Gastrocnemius medialis (tissue), 4 donors: ENCODE measurements at places on chromosomes 4 and X. TPM values are rescaled to one million over a fixed set of nuclear protein-coding genes. Genes with fewer than 3 reads are reported as not detected.

DNA sequence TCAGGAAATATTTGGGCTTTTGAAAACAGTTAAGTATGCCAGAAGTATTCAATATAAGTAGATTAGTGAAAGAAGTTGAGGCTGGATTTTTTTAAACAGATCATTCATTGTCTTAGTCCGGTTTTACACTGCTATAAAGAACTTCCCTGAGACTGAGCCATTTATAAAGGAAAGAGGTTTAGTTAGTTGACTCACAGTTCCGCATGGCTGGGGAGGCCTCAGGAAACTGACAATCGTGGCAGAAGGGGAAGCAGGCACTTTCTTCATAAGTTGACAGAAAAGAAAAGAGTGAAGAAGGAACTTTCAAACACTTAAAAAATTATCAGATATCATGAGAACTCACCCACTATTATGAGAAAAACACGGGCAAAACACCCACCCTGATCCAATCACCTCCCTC lies 31.1 kb upstream of the CYLC1 start:
- DNase-seq, result no peak

DNA sequence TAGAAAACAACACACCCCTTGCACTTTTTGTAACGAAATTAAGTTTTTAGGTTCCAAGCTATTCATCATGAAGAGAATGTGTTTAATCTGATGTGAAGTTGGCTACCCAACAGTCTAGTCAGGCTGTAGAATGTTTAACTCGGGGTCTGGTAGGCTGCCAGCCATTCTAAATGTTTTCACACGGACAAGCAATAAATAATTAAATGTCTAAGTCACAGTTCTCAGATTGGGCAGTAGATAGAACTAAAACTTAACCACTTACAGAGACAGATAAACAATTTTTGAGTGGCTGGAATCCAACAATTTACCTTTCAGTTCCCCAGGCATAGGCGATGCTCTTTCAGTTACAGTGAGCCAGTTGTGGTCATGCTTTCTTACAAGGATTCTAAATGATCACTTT lies 66.5 kb downstream of the CHIC2 start:
- DNase-seq, result no peak

DNA sequence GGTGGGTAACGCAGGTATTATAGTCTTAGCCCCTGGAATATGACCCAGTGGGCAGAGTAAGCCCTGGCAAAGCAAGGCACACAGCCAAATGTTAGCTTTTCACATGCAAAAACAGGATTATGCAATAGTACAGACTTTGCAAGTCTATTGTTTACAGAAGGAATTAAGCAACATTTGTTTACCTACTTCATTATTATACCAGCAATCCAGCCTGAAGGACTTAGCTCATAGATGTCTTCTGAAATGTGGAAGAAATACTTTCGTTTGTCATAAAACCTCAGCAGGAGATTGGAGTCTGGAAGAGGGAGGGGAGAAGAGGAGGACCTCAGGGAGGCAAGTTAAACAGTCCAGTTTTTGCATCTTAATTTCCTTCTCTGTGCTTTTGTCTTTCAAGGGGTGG lies 226.7 kb upstream of the CENPE start:
- DNase-seq, result no peak

DNA sequence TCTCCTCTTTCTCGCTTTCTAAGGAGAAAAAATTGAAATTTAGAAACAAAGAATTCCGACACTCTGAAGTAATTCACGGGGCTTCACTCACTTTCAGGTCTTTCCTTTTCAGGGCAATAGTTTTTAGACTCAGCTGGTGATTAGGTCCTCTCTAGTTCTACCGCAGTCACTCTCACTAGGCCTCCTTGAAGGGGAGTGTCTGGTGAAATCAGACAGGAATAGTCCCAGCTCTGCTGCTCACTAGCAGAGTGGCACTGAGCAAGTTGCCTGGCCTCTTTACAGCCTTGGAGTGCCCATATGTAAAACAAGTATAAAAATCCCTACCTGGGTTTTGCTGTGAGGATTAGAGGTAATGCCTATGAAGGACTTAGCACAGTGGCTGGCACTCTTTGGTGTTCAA lies 64.1 kb downstream of the NEUROG2 start:
- DNase-seq, result no peak

GRCh38 chr4:121938282-121939092 lies 13.4 kb downstream of the TRPC3 start:
- no peak for DNase-seq

- peak; percentile 14 for DNase-seq
These were observed 608 bp downstream of the TAF1 start for GRCh38 chrX:71366674-71367256.

DNA sequence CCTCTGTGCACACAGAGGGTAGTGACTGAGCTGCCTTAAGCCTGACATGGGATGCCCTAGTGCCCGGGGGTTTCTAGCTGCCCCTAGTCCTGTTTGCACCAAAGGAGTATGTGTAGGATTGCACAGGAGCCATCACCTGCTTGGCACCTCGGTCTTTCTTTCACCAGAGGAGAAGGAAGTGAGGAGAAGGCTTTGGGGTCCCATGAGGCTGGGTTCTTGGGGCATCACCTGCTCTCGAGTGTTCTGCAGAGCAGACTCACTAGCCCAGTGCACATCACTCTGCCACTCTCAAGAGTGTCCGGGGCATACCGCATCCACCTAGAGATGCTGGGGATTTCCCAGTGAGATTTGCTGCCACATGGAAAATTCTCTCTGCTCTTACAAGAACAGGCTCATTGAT lies 40.5 kb upstream of the GPR78 start:
- DNase-seq, result no peak

DNA sequence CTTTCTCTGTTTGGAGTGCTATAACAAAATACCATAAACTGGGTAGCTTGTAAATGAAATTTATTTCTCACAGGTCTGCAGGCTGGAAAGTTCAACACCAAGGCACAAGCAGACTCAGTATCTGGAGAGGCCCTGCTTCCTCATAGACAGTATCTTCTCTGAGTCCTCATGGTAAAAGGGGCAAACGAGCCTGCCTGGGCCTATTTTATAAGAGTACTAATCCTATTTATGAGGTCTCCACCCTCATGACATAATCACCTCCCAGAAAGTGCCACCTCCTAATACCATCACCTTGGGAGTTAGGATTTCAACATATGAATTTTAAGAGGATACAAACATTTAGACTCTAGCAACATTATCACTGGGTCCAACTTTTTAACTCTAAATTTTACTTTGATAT lies 200.3 kb downstream of the STPG2 start:
- no peak for DNase-seq

GRCh38 chr4:168908851-168909273 lies 101.2 kb downstream of the CBR4 start:
- DNase-seq, result no peak

DNA sequence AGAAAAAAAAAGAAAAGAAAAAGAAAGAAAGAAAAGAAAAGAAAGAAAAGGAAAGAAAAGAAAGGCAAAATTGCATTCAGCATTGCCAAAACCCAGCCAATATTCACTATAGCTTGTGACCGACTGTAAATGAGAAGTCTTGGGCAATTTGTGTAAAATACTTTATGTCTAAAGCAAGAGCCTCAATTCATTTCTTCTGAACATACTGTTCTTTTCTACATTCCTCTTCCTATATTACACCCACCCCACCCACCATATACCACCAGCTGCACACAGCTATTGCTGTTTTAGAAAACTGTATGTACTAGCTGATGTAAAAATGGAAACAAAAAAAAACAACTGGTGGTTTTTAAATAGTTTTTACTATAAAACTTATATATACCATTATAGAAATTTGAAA lies 156.9 kb upstream of the TTC29 start:
- no peak for DNase-seq

- DNase-seq, result no peak
These were observed 175.6 kb upstream of the RBPJ start for GRCh38 chr4:26145212-26145611.

GRCh38 chrX:125293850-125294780 lies 25.6 kb upstream of the TEX13C start:
- no peak for DNase-seq

GRCh38 chr4:1412376-1413203 lies 6.3 kb upstream of the NKX1-1 start:
- no peak for DNase-seq

- DNase-seq, result no peak
These were observed 212.6 kb upstream of the JADE1 start for GRCh38 chr4:128596853-128597252.

DNA sequence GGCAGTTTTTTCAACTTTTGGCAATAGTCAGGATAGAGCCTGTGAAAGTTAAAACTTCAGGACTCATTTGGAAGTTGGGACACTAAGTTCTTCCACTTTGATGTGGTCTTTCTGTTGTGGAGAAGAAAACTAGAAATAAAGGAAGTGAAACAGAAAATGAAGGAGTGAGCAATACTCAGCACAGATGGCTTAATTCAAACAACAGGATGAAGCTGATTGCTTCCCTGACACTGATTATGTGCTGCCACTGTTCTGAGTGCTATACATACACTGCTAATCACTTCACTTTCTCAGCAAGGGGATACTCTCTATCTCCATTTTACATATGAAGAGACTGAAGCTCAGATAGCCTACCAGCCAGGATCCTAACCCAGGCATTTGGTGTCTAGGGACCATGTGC lies 235.1 kb upstream of the CPEB2 start:
- no peak for DNase-seq

DNA sequence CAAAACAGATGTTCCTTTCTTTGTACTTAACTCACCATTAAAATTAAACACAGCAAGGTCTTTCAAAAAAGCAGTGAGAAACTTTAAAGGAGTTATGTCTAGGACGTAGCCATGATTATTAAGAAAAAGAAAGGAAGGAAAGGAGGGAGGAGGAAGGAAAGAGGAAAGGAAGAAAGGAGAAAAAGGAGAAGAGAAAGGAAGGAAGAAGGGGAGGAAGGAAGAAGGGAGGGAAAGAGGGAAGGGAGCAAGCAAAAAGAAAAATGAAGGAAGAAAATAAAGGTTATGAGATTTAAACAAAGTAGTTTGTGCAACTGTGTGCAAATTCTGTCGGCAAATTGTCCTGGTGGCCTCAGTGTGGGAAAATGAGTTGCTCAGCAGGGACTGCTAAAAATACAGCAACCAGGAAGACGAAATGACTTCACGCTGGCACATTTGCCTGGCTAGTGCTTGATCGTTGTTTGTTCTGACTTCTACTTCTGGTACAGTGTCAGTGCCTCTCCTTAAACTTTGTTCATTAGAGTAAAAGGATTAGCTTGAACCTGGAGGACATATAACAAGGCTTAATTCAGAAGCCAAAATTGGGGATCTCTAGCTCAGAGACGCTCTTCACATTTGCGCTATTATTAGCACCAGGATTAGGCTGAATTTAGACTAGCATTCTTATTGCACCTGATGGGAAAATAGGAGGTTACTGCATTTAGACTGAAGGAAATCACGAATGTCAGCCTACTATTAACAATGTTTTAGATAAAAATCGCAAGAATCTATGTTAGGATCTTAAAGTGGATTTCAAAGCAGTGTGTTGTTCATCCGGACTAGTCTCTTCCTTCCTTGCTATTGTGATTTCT lies 81.2 kb downstream of the DCK start:
- DNase-seq, result no peak

DNA sequence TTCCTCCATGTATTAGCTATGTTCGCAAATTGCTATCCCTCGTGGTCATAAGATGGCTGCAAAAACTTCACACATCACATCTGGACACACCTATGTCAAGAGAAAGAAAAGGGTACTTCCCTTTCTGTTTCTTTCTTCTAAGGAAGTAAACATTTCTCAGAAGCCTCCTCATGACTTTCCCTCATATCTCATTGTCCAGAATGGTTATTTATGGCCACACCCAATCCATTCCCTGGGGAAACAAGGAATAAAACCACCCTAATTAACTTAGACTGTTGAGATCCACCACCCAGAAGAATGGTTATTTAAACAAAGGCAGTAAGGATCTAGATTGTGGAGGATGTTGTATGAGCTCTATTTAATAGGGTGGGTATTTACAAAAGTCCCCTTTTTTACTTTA lies 160.8 kb upstream of the LNX1 start:
- DNase-seq, result no peak

DNA sequence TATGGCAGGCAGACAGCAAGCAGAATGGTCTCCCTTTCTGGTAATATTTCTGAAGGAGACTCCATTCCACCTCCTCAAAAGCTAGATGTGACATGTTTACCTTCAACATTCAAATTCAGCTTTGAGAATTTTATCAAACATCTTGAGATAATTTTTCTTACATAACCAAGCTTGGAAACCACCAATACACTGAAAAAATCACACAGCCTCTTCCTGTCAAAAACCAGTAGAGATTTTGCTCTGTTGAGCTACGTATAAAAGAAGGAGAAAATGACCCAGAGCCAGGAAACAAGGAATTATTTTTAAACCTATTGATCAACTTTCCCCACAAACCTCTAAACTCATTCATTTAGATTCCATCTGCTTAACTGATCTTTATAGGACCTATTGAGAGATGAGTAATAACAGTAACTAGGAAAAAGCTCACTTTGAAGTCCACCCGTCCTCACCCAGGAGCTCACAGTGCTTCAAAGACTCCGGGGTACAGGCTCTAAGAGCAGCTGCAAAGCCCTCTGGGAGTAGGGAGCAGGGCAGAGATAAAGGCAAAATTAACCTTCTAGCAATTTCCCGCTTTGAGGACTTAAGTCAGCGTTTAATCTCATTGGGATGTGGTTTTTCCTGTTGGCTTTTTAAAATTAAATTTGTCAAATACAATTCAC lies 318.2 kb upstream of the RASGEF1B start:
- DNase-seq, result no peak

GRCh38 chr4:122508083-122508482 lies 51.6 kb upstream of the IL2 start:
- no peak for DNase-seq

- no peak for DNase-seq
These were observed 28.2 kb downstream of the ARSJ start for GRCh38 chr4:113951263-113951662.

- DNase-seq, result no peak
These were observed 136.6 kb downstream of the FBXW7 start for GRCh38 chr4:152399246-152399645.

DNA sequence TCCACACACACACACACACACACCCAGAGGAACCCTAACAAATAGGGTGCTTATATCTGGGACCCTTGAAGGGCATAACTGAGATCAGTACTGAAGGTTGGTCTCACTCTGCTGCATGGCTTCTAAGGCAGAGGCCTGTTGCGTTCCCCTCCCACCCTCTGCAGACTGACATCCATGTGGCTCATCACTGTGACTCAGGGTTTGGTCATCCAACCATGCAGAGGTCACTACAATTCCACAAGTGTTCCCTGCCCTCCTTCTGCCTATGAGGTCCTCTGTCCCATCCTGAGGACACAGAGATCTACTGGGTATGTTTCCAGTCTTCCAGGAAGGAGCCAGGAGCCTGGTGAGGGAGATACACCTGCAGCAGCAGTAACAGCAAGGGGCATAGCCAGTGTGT lies 55.8 kb downstream of the XAGE2 start:
- no peak for DNase-seq

Gene SUV39H1
- total RNA-seq, result 6.1 TPM

Gene P2RY8
- total RNA-seq, result 1.1 TPM

Gene ADAMTS3
- not detected for total RNA-seq

Gene TBX22
- not detected for total RNA-seq

Gene EFNB1
- total RNA-seq, result 8.8 TPM

Gene PNMA3
- total RNA-seq, result not detected

Gene ASMTL
- total RNA-seq, result 13.6 TPM

Gene SPP1
- 6.0 TPM for total RNA-seq

Gene COX7B2
- total RNA-seq, result not detected

Gene GPC3
- 2.0 TPM for total RNA-seq
